ENCODE measurements at places on chromosomes 5 and 9. TPM values are rescaled to one million over a fixed set of nuclear protein-coding genes. Genes with fewer than 3 reads are reported as not detected.
A peak's percentile ranks its signal among the peaks of the same experiment; 100 is the strongest.

GRCh38 chr5:142816531-142817430 is 46.6 kb downstream of the ARHGAP26 start:
- DNase-seq: no peak

- no peak for DNase-seq
Measured at GRCh38 chr9:792331-793260, 48.9 kb upstream of the DMRT1 start.

Gene GRXCR2
- not detected for total RNA-seq

Gene C9orf50
- not detected for total RNA-seq

- no peak for DNase-seq
Measured at GRCh38 chr5:92119110-92119509, 736.0 kb upstream of the ARRDC3 start.

DNA sequence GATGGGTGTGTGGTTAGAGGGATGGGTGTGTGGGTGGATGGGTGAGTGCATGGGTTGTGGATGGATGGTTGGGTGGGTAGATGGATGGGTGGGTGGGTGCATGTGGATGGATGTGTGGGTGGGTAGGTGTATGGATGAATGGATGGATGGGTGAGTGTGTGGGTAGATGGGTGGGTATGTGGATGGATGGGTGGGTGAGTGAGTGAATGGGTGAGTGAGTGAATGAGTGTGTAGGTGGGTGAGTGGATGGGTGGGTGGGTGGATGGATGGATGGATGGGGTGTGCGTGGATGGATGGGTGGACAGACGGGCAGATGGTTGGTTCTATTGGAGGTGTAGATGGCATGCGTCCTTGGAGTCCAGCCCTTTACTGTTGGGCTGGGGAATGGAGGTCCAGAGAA is 17.2 kb downstream of the STKLD1 start:
- no peak for DNase-seq

DNA sequence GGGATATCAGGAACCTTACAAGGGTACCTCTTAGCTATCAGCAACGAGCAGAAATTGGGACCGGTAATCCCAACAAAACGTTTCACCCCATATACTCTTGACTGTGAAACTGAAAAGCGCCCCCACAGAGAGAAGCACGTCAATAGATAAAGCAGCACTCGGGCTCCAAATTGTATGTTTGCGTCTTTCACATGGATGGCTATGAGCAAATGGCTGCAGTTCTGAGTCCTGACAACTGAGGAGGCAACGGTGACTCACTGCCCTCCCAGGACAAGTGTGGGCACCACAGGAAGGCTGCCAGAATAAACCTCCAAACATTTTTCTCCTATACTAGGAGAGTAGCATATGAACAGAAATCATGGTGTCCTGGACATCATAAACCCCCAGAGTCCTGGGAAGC is 36.6 kb downstream of the SEMA4D start:
- peak; percentile 75 for DNase-seq

DNA sequence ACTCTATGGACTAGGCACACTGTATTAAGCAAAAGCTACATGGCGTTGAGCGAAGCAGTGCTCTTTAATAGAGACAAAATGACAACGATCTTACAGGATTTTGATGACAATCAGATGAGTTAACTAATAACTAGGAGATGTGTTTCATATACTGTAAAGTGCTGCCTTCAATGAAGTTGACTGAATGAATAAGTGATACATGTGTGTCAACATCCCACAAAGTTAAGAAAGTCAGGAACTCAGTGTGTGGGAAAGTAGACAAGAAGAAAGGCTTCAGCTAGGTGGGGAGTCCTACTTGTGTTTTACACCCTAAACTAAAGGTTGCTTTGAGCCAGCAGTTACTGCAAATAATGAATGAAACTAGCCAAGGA is 79.6 kb downstream of the PAPPA start:
- no peak for DNase-seq

Gene SLC46A2
- not detected for total RNA-seq

Gene TEX48
- 0.65 TPM for total RNA-seq

Gene AGTPBP1
- 46.4 TPM for total RNA-seq

Gene TAF11L2
- not detected for total RNA-seq

Gene STKLD1
- total RNA-seq: 0.52 TPM

DNA sequence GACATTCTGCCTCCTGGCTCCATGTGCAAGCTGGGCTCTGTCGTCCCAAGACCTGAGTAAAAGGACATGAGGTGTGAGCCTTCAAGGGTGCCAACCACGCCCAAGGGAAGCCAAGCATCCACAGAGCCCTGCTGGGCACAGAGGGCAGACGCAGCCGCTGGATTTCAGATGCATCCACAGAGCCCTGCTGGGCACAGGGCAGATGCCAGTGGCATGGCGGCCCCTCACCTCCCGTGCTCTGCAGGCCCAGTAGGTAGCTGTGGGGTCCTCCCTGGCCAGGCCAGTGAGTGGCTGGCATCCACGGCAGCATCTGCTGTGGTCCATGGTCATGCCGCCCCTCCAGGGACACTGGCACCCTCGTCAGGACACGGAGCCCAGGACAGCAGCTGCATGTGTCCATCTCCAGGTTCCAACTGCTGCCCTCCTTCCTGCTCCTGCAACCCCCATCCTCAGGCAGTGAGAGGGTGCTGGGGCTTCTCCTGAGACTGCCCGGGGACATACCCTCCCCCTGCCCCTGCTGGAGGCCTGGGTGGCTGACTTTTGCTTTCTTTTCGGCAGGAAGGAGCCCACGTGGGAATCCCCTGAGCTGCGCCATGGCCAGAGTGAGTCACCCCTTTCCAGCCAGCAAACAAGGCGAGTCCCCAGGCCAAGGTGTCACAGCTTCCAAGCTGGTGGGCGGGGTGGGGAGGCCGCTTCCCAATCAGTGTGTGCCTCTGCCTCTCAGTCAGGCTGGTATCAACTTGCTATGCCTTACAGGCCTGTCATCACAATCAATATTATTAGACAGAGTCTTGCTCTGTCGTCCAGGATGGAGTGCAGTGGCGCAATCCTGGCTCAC is 4.0 kb upstream of the TRAF2 start:
- peak; percentile 97 for DNase-seq

- DNase-seq: no peak
Measured at GRCh38 chr5:158390577-158390976, 531.6 kb upstream of the CLINT1 start.

DNA sequence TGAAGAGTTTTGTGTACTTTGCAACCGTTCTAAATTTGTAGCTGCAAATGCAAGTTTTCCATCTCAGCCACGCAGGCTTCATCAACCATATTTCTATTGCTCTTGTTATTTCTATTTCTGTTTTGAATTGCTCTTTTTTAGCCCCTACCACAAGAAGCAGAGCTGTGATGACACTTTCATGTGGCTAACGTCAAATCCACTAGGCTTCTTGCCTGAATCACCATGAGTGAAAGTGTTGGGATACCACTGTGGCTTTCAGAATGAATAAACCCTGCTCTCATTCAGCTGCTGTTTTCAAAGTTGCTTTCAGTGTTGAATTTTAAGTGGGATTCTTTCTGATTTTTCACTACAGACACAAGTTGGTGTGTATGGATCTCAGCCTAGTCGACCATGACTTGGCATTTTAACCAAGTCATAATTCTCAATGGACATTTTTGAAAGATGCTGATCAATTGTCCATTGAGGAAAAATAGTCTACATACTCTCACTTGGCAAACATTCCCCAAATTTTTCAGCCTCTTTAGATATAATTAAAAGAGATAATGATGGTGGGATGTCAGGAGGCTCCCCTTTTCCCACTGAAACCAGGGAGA is 41.0 kb upstream of the MTAP start:
- peak; percentile 70 for DNase-seq

DNA sequence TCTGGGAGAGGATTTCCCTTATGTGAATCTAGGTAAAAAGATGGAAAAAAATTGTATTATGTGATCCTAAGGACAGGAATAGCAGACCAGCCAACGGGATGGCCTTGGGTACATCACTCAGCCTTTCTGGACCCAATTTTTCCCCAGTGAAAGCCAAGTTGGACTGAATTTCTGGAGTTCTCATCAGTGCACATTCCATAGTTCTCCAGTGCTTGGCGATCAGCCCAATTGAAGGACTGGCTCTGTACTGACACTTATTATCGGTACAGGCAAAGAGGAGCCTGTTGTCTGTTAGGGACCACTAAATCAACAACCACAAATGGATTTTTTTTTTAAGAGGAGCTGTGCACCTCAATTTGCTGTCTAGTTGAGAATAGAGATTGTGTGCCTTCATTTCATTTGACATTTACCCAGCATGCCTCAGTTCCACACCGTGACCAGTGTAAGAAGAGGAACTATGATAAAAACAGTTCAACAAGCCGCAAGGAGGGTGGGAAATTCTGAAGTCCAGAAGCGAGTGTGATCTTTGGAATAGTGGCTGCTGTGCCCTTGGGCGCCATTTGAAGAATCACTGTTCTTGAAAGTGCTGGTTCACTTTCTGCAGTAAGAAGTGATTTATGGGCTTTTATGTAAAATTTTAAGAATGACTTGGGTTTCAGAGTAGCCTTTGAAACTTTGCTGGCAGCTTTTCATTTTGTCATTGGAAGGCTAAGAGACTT is 8.0 kb downstream of the ARL10 start:
- no peak for DNase-seq

DNA sequence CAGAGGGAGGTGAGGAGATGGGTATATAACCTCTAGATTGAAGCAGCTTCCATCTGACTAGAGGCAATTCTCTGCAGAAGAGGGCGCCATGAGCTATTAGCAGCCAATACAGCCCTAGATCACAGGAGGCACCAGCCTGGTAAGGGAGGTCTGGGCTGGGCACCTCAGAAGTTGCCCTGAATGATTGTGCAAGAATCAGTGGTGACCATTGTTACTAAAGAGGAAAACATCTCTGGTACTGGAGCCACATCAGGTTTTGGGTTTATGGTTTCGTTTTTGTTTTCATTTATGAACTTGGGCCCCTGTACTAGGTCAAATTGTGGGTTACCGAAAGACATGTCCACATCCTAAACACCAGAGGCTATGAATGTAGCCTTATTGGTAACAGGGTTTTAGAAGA is 342.0 kb downstream of the MLLT3 start:
- DNase-seq: no peak

Gene SH3GL2
- total RNA-seq: not detected

GRCh38 chr9:137150617-137151457 is 11.9 kb downstream of the GRIN1 start:
- peak; percentile 91 for DNase-seq

DNA sequence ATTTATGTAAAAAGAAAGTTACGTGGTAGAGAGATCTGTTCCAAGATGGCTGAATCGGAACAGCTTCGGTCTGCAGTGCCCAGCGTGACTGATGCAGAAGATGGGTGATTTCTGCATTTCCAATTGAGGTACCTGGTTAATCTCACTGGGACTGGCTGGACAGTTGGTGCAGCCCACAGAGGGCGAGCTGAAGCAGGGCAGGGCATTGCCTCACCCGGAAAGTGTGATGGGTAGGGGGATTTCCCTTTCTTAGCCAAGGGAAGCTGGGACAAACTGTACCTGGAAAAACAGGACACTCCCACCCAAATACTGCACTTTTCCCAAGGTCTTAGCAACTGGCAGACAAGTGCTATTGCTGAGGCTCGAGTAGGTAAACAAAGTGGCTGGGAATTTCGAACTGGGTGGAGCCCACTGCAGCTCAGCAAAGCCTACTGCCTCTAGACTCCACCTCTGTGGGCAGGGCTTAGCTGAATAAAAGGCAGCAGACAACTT is 13.1 kb upstream of the HSD17B4 start:
- DNase-seq: peak; percentile 16

Gene DPYSL3
- total RNA-seq: 0.13 TPM

Gene RASGRF2
- total RNA-seq: 15.8 TPM

Gene ZDHHC11
- 6.0 TPM for total RNA-seq

Gene MYO10
- 0.09 TPM for total RNA-seq

Gene IFNA21
- total RNA-seq: not detected

Gene CCDC192
- not detected for total RNA-seq

DNA sequence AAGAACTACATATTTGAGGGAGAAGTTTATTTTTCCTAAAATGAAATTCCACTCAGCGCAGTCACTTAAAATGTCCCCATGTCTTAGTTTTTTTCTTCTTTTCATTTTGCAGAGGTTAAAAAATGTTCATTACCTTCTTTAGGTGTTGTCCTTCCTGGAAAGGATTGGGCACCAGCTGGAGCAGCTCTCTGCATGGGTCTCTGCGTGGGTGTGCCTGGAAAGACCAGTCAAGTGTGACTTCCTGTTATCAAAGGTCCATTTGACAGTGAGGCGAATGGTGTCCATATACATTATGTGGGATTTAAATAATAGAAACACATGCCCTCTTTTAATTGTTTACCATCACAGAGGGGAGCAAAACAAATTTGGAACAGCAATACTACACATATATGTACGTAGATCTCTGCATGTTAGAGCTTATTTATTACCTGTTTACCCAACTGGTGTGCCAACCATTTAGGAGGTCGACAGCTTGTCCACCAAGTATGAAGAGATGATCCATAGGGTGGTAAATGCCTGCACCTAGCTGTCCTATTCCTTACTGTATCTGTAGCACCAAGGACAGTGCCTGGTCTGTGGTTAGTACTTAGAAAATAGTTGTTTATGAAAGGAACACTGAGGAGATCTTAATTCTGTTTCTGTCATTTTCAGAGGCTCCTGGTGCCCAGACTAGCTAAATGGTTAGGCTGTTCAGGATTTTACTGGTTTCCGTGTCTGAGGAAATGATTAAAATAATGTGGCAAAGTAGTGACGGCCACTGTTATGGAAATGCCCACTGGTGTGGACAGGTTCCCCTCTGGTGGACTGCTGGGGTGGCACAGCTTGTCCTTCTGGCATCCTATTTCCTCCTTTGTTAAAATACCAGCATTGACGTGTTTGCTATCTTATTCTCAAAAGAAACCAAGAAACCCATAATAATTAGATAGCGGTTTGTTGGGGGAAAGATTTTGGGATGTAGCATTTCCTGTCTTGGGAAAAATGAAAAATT is 200.4 kb downstream of the MAST4 start:
- no peak for DNase-seq

- no peak for DNase-seq
Measured at GRCh38 chr5:138986186-138986800, 111.2 kb upstream of the LRRTM2 start.

Gene PSIP1
- total RNA-seq: 123 TPM

DNA sequence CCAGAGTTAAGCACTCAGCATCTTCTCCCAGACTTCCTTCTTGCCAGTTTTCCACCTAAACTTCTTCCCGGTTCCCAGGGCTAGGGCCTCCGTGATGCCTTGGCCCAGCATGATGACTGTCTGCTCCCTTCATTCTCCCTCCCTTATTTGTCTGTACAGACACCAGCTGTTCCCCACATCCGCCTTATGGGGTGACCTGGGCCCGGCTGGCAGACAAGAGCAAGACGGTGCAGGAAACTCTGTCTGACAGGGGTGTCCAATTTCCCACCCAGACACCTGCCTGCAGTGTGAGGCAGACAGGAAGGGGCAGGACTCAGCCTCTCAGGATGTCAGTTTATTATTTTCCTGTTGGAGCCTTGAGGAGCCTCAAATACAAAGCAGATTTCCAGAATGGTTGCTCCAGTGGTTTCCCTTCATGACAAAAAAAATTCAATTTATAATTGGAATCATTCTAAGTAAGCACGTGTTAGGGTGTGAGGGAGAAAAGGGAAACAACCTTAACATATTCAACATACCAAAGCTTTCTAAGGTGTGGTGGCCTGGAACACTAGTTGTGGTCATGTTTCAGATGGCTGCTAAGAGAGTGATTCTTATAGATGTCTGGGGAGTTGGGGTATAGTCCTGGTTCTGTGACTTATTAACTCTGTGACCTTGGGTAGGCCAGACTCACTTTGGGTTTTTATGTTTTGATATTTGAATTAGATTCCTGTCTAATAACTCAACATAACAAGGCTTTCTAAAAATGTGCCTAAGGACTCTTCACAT is 234.5 kb downstream of the PAPPA start:
- DNase-seq: no peak
